Neuronal stem cell (in vitro differentiated cells): ENCODE measurements at places on chromosomes 7 and 10.

- DNase-seq = no peak
Observed at GRCh38 chr10:71771204-71771603, 2.1 kb downstream of the VSIR start.

GRCh38 chr7:1676550-1677078 lies 6.5 kb downstream of the ELFN1 start:
- DNase-seq = no peak

DNA sequence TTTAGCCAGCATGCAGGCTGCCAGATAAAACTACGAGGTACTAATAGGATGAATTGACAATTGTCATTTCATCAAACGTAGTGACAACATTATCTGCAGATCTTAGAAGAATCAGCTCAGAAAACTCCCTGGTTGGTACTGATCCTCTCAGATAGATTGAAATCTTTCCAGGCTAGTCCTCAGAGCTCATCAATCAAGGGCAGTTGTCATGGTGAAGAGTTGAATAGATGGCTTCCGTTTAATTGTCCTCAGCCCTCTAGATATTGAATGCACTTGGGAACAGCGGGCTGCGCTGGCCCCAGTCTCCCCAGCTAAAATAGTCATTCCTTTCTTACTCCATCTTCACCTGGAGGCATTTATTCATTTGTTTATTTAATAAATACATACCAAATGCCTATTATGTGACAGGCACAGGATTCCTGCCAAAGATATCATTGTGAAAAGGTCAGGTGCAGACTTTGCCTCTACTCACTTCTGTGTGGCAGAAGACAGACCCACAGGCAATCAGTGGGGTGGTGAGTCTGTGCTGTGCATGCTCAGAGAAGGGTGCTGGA lies 1081.6 kb downstream of the TYW1 start:
- no peak for DNase-seq

- DNase-seq = no peak
Observed at GRCh38 chr10:3196958-3197347, 24.4 kb upstream of the PITRM1 start.

DNA sequence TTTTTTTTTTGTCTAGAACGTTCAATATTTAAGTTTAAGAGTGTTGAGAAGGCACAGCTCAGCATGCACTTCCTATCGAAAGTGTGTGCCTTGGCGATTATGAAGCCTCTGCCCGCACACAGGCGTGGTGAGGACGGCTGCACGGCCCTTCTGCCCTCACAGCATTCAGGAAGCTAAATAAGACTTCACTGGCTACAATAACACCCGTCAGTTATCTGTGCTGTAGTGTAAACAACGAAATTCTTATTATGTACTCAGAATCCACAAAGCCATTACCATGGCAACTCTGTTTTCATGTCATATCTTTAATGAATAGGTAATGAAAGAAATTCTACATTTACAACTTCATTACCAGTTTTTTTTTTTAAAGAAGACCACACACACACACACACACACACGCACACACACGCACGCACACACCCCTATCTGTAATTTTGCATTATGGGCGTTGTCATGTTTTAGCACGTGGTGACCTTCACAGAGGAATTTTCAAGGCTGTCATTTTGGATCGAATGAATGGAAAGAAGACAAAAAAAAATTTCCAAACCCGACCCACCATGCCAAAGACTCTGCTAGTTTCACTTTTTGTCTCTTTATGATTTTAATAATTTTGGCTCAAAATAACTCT lies 254.8 kb upstream of the CTBP2 start:
- DNase-seq = no peak

DNA sequence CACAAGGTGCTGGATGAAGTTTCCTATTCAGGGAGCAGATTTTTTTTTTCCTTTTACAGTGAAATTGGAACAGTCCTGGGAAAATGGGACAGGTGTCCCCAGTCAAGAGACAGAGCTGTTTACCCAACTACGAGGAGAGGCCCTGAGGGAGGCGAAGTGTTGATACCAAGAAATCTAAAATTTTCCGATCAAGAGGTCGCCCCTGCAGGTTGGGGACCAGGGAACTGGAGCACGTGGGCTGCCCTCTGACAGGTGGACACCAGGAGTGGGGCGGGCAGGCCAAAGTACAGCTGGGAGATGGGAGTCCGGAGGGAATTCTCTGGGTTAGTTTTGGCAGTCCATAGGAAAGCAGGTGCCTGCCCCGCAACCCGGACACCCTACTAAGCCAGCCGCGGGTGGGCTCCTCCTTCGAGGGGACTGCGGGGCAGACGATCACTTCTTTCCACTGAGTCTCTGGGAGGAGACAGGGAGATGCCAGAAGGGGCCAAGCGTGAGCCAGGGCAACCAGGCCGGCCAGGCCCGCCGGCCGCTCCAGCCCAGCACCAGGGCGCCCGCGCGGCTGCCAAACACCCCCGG lies 965 bp upstream of the CAMK1D start:
- no peak for DNase-seq

- no peak for DNase-seq
Observed at GRCh38 chr10:122962405-122962804, 8.4 kb upstream of the C10orf88 start.

DNA sequence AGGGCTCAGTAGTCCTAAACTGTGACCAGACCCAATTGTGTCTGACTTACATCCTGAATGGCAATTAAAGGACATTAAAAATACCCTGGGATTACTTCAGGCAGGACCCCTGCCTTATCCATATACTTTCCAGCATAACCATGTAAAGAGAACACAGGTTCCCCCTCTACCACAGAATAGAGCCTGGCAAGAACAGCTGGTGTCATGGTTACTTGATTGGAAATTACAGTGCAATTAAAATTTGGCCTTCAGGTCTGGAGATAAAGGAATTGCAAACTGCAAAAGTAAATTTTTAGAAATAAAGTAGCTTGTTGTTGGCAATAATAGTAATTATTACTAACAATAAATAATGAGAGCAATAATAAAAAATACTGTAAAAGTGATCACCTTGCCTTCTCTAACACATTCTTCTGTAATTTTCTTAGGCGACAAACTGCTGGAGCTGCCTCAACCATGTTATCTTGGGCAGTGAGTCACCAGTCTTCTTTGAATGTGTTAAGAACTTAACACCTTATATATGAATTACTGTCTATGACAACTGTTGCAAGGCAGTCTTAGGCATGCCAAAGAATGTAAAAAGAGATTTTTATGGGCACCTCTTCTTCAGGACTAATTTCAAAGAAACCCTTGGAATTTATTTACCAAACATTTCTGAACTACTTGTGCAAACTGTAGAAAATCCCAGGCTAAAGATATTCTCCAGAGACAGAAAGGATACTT lies 53.7 kb downstream of the HIBADH start:
- no peak for DNase-seq

DNA sequence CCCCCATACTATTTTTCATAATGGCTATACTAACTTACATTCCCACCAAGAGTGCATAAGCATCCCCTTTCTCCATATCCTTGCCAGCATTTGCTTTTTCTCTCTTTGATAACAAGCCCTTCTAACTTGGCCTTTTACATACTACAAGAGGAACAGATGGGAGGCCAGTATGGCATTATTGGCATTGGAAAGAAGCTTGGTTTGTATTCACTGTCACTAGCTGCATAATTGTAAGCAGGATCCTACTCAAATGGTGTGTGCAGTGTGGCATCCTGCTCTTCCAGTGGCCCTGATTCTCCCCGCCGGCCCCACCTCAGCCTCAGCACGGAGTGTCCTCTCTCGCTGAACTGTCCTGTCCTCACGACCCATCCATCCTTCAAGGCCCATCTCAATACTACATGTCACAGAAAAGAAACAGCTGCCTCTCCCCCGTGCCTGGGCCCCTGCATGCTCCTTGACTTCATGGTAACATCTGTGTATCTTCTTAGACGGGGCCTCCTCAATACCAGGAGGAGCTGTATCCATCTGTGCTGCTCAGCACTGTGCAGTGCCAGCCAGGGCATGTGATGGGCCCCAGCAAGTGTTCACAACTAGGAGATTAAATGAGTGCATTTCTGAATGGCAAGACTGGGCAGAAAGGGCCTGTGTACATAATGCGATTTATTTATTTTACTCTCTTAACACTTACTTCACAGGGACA lies 205.2 kb downstream of the COBL start:
- no peak for DNase-seq

DNA sequence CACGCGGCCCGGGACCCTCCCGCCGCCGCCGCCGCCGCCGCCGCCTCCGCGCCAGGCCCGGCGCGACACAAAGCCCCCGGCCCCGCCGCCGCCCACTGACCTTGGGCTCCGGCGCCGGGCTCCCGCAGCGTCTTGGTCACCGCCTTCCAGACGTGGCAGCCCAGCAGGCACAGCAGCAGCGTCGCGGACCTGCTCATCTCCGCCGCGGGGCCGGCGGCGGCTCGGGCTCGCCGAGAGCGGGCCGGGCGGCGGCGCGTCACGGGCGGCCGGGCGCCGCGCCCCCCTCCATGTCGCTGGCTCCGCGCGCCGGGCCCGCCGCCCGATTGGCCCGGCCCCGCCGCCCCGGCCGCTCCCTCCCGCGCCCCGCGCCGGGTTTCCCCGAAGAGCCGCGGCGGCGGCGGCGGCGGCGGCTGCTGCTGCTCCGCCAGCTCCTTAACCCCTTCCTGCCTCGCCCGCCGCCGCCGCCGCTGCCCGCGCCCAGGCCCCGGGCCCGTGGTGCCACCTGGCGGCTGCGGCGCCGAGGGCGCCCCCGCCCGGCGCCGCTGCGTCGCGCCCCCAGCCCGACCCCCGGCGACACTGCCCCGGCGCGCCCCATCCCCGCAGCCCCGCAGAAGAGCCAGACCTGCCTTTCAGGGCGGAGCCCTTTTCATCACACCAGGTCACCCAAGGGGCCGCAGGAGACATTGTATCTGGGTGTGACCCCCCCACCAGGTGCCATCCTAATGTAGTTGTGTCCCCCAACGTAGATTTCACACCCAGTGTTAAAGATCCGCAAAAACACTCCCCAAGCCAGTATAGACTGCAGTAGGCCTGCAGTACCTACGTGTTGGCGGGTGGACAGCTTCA lies at the start of gene FAM171A1:
Gene FAM171A1 (minus strand): TSS at position 434 of the 846 bp plus-strand sequence. CDS start 237 bp downstream, at position 197.
- peak; percentile 56 for DNase-seq

DNA sequence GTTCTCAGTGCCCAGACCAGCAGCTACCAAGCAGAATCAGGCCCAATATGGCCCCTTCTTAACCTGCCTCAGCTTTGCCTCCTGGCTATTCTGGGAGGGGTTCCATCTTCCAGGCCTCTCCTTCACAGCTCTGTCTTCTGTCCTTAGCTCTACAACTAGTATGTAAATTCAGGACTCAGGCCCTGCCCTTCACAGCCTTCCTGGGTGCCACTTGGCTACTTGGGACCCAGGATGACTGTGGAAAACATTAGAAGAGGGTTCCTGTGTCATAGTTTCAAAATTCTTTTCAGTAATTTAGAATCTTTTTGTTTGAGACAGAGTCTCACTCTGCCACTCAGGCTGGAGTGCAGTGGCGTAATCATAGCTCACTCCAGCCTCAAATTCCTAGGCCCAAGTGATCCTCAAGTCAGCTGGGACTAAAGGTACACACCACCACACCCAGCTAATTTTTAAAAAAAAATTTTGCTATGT lies 33.2 kb upstream of the PAPSS2 start:
- DNase-seq = no peak
